ENCODE measurements at places on chromosomes 1 and 21.

DNA sequence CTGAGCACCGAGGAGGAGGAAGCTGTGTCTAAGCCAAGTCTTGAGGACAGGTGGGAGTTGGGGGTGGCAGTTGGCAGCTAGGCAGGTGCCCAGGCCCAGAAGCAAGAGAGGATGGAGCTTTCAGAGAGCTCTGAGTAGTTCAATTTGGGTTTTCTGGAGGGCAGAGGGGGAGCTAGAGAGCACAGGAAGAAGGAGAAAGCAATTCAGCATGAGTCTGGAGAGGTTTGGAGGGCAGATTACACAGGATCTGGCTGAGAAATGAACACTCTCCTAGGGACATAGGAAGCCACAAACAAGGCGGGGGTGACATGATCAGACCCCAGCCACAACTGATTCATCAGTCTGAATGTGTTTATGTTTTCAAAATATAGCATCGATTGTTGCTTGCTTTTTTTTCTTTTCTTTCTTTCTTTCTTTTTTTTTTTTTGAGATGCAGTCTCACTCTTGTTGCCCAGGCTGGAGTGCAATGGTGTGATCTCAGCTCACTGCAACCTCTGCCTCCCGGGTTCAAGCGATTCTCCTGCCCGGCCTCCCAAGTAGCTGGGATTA, 23.8 kb downstream of the PTPRF start:
- peak; percentile 67 for DNase-seq

DNA sequence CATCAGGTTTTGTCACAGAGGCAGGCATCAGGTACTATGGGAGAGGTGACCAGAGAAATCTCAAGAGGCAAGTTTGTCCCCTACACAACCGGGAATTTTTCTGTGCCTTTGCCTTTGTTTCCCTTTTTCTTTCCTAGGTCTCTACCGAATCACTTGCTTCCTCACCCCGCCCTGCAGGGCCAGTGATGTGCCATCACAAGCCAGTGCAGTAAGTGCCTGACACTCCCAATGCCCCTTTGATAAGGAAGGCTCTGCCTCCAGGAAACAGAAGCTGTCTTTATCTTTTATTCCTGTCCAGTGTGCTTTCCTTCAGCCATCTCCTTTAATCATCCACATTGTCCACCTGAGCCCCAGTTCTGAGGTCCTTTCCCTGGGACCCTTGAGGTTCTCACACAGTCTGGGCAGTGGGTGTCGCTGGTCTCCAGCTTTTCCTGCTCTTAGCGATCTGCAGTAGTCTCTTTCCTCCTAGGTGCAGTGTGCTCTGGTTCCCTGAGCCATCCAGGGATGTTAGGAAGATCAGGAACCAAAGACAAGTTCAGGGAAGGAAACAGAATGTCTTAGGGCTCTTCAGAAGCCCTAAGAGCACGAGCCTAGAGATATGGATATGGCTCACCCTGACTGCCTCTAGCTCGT, 36.6 kb downstream of the GJA5 start:
- DNase-seq: no peak

DNA sequence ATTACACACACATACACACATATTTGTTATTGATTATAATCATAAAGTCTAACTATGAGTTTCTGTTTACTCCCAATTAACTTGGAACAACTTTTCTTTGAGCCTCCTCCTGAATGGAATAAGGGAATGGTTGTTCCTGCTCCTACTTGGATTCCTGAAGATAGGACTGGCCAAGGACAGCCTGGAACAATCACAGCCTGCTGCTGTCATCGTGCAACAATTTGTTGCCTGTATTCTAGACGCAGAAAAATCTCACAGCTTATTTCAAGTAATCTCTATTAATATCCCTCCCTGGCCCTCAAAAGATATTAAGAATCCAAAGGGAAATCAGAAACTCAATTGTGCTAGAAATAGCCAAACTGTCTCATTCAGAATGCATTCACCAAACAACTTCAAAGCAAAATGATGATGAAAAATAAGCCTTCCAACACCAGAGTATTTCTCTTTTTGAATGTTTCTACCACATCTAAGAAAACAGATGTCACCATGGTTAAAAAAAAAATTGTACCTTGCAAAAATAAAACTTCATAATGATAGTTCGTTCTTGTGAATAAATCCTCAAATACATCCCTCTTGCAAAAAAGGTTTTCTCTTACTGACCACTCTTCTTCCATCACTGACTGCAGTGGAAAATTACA, 30.9 kb downstream of the RCAN1 start:
- no peak for DNase-seq

DNA sequence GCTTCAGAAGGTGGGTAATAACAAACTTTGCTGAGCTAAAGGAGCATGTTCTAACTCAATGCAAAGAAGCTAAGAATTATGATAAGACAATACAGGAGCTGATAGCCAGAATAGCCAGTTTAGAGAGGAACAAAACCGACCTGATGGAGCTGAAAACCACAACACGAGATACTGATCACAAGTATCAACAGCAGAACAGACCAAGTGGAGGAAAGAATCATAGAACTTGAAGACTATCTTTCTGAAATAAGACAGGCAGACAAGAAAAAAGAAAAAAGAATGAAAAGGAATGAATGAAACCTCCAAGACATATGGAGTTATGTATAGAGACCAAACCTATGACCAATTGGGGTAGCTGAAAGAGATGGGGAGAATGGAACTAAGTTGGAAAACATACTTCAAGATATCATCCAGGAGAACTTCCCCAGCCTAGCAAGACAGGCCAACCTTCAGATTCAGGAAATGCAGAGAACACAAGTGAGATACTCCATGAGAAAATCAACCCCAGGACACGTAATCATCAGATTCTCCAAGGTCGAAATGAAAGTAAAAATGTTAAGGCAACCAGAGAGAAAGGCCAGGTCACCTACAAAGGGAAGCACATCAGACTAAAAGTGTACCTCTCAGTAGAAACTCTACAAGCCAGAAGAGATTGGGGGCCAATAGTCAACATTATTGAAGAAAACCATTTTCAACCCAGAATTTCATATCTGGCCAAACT, 20.5 kb downstream of the CD84 start:
- DNase-seq: no peak

- no peak for DNase-seq
Measured at GRCh38 chr1:229266274-229266673, 4.6 kb upstream of the RAB4A start.

DNA sequence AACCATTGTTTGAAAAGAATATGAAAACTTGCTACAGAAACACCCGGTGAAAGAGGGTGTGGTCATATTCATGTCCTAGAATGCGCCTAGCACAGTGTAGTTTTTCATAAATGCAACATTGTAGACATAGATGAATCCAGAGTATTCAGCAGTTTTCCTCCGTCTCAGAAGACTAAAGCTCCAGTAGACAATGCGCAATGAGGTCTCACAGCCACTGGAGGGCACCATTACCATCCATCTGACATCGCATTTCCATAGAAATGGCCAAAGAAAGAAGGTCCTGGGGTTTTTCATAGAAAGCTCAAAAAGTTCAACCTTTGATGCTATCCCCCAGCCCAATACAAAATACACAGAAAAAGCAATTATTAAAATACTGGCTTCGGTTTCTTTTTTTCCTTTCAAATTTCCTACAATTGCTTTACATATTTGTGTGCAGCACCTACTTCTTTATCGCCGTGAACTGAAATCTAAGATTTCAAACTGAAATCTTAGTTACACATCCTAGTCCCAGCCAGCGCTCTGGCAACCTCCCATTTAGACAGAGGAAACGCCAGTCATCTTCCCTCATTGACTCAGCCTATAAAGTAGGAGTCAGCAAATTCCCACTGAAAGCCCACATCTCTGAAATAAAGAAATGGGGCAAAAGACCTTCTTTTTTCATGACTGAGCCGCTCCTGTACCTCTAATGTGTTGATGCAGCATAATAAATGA, 3.9 kb upstream of the CD58 start:
- DNase-seq: peak; percentile 52

DNA sequence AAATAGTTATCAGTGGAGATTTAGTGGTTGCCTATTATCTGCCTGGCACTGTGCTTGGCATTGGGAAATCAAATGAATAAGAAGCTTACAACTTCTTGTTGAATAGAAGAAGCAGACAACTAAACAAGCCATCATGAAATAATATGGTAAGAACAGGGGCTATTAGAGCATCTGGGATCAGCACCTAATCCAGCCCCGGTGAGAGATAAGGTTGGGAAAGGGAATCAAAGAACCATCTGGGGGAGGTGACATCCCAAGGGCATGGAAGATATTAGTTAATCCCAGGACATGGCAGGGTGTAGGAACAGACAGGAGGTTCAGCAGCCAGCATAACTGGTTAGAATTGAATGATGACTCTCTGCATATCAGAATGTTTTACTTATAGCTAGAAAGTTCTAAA, 36.3 kb upstream of the SUCO start:
- no peak for DNase-seq

- DNase-seq: peak; percentile 36
Measured at GRCh38 chr1:5949085-5949760, 43.0 kb downstream of the NPHP4 start.

GRCh38 chr1:37545019-37545418, 9.1 kb downstream of the SNIP1 start:
- no peak for DNase-seq

- no peak for DNase-seq
Measured at GRCh38 chr1:3038571-3039181, 17.4 kb downstream of the ACTRT2 start.

DNA sequence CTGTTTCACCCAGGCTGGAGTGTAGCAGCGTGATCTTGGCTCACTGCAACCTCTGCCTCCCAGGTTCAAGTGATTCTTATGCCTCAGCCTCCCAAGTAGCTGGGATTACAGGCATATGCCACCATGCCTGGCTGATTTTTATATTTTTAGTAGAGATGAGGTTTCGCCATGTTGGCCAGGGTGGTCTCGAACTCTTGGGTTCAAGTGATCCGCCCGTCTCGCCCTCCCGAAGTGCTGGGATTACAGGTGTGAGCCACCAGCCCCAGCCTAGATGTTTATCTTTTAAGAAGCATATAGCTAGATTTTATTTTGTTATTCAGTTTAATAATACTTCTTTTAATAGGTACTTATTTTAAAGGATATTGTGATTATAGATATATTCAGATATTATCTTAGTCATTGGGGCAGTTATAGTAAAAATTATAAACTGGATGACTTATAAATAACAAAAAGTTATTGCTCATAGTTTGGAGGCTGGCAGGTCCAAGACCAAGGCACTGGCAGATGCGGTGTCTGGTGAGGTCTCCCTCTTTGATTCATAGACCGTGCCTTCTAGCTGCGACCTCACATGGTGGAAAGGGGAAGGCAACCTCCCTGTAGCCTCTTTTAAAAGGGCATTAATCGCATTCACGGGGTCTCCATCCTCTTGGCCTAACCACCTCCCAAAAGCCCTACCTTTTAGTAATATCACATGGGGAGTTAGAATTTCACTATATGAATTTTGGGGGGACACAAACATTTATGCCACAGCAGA, 3.1 kb upstream of the KCNE2 start:
- no peak for DNase-seq

DNA sequence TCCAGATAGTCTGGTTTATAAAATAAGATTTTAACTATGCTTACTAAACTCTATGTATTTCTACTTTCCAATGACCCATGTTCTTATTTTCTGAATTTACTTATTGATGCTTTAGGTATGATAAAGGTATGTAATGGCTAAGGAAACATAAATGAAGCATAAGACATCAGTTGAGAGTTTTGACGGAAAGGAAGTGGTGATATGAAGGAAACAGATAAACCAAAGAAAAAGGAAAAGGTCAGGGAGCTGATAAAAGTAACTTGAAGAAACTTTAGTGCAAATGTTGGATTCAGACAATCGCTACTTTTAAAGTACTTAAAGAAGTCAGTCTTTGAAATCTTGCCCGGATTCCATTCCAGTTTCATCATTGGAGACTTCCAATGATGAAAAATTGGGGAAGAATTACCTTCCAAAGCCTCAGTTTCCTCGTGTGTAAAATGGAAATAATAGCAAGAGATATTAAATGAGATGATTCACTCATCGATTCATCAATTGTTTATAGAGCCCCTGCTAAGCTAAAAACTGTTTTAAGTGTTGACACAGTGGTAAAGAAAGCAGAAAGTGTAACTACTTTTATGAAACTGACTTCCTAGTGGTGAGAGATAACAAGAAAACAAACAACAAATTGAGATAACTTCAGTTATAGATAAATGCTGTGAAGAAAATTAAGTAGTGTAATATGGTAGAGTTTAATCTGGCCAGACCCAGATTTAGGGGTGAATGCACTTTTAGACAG, 10.6 kb downstream of the PTPRC start:
- no peak for DNase-seq

GRCh38 chr1:86487131-86487810, 18.5 kb downstream of the CLCA1 start:
- no peak for DNase-seq

DNA sequence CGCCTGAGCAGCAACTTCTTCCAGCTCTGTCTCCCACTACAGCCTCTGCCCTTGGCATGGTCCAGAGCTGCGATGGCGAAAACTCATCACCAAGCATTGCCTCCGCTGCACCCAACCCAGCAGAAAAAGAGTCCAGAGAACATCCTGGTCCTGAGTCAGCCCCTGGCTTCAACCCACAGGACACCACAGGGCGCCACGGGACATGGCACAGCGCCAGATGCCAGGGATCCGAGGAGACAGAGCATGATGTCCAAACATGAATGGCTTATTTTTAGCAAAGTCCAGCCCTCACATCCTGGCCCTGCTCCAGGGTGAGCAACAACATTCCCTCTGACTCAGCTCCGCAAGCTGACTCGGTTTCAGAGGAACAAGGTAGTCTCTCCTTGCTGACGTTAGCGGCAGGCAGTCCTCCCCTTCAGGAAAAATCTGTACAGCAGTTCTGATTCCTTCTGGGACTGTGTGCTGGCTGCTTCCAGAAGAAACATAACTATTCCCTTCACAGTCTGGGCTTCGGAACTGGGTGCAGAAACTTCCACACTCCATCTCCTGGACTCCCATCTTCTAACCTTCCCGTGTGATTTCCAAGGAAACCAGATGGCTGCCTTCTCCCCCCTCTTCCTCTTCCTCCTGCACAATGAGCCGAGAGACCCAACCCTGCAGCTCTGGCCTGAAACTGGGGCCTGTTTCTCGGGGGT, 131.3 kb downstream of the TOMM20 start:
- DNase-seq: peak; percentile 50

Measured in 8988T (cell line).